ENCODE measurements at places on chromosomes 7 and 10.
A peak's percentile ranks its signal among the peaks of the same experiment; 100 is the strongest.

DNA sequence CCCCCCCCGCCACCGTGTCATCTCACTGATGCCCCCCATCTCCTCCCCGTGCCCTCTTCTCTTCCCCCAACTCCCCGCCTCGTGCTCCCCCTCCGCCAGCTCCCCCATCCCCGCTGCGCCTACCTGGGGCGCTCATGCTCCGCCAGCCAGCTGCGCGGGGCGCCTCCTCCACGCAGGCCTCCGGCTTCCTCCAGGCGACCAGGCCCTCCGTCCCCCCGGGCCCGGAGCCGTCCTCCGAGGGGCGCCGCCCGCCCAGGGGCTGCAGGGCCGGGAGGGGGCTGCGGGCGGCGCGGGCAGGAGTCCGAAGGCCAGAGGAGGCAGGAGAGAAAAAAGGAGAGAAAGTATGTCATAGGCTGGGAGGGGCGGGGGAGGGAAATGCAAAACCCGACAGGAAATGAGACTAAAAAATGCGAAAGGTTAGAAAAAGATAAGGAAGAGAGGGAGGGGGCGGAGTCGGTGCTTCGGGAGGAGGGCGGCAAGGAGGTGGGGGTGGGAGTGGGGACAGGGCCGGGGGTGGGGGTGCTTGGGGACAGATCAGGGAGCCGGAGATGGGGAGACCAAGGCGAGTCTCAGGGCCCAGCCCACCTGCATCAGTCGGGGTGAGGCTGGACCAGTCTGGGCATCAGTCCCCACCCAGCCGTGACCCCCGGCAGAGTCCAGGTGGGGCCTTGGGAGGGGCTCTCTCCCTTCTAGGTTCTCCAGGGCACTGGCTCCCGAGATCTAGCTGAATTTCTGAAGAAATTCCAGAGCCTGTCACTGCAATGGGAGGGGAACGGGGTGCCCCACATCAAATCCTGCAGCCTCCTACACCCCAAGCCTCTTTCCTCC, at the start of gene CARD11:
CARD11 (minus strand) TSS at position 324 of the 828 bp plus-strand sequence. CDS start 85,361 bp downstream, outside the sequence.
- no peak for DNase-seq

DNA sequence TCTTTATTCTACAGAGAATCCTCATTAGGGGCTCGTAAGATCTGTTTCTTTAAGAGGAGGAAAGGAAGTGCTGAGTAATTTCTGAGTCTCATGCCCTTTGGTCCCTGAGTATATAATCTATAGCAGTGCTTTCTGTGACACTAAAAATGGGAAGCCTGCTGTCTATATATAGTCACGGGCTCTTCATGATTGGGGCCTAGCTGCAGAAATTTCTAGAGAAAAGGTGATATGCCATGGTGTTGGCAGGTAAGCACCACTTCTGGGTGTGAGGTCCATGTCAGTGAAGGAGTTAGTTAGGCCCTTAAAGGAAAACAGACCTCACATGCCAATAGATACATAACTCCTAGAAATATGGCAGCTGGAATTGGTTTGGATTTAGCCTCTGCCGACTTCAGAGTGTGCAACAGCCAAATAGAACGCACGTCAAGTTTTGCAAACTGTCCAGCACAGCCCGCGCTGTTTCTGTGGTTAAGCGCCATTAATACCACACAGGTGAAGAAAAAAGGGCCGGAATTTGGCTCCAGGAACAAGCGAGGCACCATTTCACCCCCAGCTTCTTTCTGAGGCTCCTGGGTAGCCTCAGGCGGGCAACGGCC, 123.2 kb downstream of the TACC2 start:
- DNase-seq: no peak

GRCh38 chr7:114087653-114088469, 169.1 kb upstream of the PPP1R3A start:
- peak; percentile 5 for DNase-seq

DNA sequence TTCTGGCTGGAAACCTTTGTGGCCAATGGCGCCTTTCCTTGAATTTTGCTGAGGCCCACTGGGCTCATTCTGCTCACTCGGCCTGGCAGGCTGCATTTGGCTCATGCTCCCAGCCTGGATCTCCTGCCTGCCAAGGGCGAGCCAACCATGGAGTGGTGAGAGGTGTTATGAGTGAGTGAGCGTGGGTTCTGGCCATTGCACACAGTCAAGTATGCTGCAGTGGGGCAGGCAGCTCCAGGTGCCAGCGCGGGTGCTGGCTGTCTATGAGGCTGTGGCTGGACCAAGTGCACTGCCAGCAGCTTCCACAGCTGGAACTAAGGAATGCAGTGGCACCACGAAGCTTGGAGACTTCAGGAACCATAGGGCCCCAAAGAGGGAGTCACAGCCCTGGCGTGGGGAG, 42.2 kb upstream of the TUBB8 start:
- DNase-seq: no peak

DNA sequence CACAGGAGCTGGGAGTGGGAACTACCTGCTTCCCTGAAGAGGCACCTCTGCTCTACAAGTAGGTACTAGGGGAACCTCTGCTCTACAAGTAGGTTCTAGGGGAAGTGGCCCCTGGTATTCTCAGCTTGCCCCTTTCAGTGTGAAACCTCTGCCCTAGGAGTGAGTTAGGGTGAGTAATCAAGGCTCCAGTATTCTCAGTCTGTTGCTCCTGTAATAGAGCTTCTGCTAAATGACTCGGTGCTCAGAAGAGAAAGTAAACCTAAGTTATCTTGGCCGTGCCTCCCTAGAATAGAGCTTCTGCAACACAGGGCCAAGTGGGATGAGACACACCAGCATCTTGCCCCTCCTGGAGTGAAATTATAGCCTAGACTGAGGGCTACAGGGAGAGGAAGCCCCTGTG, 13.4 kb upstream of the RASSF4 start:
- no peak for DNase-seq

- no peak for DNase-seq
These were observed 568.1 kb upstream of the FOXK1 start for GRCh38 chr7:4113976-4114375.

DNA sequence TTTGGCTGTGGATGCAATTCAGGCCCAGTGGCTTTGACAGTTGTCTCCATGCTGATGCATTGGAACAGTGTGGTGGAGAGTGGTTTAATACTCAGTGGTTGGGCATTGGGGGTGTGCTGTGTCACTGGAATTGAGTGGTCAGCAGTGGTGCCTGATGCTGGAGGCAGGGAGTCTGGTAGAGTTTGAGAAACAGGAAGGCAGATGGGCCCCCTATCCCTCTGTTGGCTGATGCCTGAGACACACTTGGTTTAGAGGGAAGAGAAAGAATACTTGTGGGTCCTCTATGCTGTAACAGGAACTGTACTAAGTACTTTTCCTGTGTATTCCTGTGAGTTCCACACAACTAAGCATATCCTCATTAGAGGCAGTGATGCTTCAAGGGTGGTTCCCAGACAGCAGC, 55.4 kb downstream of the EEPD1 start:
- no peak for DNase-seq

DNA sequence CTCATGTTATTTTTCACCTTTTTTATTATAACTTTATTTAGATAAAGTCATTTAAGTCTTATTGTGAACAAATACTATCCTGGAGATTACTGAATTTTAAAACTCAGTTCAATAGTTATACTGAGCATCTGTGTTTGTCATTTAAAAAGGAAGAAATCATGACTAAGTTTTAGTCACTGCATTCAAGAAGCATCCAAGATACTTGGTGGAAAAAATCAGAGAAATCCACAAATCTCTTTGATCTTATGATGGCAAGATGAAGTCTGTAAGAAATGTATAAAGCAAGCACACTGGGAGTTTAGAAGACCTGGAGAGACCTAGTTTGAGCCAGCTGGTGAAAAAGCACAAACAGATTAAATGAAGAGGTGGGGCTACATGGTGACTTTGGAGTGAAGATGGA, 529.8 kb upstream of the IGFBP3 start:
- no peak for DNase-seq

- DNase-seq: no peak
These were observed 6.3 kb downstream of the CXCL12 start for GRCh38 chr10:44378626-44379025.

DNA sequence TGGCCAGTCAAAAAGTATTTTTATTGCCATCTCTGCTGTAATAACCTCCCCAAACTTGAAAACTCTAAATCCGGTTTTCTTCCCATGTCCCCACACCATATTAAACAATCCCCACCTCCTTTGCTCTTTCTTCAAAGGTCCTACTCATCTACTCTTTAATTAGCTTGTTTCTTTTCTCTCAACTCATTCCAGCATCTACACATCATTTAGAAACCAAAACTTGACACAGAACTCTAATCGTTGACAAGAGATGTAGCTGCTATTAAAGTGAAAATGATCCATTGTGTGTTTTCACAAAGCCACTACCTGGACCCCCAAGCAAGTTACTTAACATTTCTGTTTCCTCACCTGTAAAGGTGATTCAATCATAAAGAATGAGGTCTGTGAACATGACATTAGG, 436.3 kb upstream of the NPVF start:
- DNase-seq: no peak

Measured in neuronal stem cell (in vitro differentiated cells).